ENCODE measurements at places on chromosomes 2 and 18.
A peak's percentile ranks its signal among the peaks of the same experiment; 100 is the strongest.

DNA sequence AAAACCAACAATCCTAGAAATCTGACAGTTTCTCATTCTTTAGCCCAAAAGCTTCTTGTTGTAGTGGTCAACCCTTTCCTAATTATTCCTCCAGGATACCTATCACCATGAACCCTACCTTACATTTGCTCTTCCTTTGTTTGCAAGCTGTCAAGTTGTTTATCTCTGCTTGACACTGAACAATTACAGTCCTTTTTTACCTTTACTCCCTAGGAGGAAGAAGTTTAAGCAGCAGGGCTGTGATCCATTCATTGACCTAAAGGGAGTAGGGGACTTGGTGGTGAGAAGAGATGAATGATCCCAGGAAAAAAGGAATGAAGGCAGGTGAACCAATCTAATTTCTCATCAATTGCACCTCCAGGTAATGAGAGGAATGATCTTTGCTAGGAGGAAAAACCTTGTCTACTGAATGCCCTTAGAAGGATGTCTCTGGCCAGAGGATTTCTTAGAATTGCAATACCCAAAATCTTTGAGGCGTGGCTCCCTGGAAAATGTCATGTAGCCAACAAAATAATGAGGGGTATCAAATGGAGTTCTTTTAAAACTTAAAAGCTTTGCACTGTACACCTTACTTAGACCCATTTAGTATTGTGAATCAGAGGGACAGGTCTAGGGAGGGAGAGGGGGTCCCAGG is 47.7 kb downstream of the MREG start:
- DNase-seq = no peak

GRCh38 chr18:23825978-23826405 is 136.7 kb downstream of the LAMA3 start:
- DNase-seq = peak; percentile 36

GRCh38 chr2:95282458-95282857 is 8.2 kb downstream of the PROM2 start:
- no peak for DNase-seq

- DNase-seq = no peak
Measured at GRCh38 chr2:58428096-58429013, 187.2 kb upstream of the FANCL start.

GRCh38 chr2:237432484-237433092 is 18.6 kb upstream of the COL6A3 start:
- DNase-seq = peak; percentile 99

DNA sequence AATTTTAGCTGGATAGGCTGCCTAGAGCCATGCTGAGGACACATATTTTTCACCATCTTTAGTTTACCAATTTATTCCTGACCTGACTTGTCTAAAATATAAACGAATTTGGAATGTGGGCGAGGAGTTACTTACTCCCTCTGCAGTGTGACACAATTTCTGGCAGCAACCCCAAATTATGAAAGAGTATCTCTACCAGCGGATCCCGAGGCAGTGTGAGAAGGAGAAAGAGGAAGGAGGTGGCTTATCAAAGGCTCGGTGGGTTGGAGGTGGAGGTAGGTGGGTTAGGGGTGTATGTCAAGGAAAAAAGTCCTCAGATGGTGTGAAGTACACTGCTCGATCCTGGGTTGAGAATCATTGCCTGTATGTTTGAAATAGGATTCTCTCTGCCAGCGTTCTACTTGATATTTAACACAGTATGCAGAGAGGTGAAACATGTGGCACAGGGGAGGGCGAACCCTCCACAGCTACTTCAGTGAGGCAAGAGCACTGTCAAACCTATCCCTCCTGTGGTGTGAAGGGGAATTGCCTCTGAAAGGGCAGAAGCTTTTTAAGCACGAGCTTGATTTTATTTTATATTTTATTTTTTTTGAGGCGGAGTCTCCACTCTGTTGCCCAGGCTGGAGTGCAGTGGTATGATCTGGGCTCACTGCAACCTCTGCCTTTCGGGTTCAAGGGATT is 76.0 kb downstream of the RFTN2 start:
- peak; percentile 9 for DNase-seq

DNA sequence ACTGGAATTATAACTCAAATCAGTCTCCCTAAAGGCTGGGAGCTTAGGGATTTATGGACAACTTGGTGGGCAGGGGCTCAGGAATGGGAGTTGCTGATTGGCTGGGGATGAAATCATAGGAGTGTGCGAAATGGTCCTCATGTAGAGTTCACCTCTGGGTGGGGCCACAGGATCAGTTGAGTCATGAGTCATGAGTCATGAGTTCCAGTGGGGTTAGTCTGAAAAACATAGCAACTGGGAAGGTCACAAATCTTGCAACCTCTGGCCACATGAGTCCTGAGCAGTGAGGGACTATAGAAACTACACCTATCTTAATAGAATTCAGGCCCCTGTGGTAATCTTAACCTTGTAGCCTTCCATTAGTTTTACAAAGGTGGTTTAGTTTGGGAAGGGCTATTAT is 383.3 kb downstream of the RBM43 start:
- peak; percentile 58 for DNase-seq

GRCh38 chr2:14220101-14220500 is 412.4 kb upstream of the LRATD1 start:
- peak; percentile 36 for DNase-seq

GRCh38 chr2:140457483-140457882 is 1673.3 kb downstream of the LRP1B start:
- DNase-seq = peak; percentile 20

GRCh38 chr2:110866045-110866444 is 133.7 kb downstream of the ACOXL start:
- no peak for DNase-seq

- DNase-seq = no peak
Measured at GRCh38 chr2:208415255-208415654, 8.7 kb downstream of the PTH2R start.

- DNase-seq = no peak
Measured at GRCh38 chr2:240687045-240687740, 4.5 kb upstream of the AQP12A start.

DNA sequence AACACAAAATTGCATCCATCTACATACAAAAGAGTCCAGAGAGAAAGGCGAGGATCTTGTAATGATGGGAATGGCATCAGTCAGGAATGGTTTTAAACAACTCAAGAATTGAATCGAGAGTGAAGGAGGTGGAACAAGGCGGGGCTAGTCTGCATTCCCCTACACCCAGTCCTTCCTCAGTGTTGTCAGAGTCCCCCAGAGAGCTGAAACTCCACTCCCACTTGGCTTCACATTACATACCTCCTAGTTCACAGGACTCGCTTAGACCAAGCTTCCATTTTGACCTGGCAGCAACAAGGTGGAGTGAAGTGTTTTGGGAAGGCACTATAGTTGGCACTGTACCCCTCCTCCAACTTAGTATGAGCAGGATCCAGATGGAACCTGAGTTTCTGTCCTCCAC is 1273.5 kb upstream of the CRIM1 start:
- DNase-seq = no peak

GRCh38 chr2:76444732-76445131 is 734.0 kb upstream of the GCFC2 start:
- no peak for DNase-seq

- DNase-seq = no peak
Measured at GRCh38 chr18:13894531-13894930, 20.8 kb downstream of the MC2R start.

DNA sequence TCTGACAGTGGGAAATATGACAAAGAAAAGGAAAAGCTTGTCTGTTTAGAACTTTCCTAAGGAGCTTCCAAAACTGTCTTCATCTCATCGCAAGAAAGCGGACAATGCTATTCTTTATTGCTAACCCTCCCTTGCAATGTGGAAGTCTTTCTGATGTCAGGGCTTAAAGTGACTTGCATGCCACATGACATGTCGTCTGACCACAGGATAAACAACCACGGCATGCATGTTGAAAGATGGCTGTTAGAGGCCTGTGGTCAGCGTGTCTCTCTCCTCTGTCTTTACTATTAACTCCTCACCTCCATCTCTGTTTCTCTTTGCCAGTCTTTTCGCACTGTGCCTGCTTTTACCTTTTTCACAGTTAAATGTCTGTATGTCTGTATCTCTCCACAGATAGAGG is 389.8 kb downstream of the LNPK start:
- no peak for DNase-seq

DNA sequence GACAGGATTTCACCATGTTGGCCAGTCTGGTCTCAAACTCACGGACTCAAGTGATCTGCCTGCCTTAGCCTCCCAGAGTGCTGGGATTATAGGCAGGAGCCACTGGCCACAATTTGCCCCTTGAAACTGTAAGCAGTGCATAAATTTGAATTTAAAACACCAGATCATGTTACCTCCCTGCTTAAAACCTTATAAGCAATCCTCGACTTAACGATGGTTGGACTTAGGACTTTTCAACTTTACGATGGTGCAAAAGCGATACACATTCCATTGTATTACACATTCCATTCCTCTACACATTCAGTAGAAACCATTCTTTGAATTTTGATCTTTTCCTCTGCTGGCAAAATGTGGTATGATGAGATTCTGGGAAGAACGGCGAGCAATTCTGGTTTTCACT is 23.2 kb upstream of the EFR3B start:
- no peak for DNase-seq

DNA sequence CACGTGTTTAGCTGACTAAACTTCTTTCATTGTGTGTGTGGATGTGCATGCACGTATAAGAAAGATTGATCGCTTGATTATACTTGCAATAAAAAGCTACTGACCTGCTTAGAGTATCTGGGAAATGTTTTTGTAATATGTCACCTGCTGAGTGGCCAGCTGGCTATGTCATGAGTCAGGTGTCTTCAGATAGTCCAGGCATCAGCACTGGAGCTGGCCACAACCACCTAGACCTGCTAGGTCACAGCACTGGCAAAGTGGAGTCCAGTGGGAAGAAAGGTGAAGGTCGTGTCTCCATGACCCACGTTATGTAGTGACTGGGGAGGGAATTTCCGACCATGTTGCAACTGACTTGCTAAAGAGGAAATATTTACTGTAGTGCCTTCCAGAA is 147.0 kb downstream of the ESCO1 start:
- no peak for DNase-seq

DNA sequence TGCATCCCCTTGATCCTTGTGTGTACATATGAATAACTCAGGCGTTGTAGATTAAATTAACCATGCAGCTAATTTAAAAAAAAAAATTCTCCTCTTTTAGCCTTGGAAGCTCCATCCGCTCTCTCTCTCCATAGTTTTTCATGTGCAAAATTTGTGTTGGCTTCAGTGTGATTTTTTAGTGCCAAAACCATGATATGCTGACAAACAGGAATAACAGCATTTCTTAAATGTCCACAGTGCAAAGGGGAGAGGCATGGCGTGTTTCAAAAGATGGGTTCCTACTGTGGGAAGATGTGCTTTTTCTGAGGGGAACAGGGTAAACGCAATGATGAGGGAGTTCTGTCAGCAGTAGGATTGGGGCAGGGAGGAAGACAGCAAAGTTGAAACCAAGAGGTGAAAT is 247.0 kb downstream of the ICOS start:
- no peak for DNase-seq

DNA sequence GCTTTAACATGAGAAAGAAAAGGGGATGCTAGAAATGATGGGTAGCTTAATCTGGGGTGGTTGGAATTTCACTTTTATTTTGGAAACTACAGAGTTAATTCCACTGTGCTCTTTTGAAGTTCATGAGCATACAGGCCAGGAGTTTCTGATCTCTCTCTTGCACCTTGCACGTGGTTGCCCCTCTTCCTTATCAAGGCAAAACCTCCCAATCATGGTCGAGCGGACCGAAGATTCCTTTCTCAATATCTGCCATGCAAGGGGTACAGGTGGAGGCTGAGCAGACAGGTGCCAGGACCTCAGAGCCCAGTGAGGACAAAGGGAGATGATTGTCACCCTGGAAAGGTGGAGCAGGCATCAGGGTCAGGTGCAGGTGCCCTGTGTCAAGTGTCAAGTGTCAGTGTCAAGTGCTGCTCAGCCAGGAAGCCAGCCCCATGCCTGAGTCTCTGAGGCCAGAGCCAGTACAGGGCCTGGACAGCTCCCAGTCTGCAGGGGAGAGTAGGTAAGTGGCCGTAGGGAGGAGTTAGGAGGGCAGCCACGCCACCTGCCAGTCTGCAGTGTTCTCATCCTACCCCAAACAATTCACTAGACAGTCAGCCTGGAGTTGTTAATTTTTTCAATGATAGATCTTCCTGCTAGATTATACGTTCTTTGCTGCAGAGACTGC is 42.2 kb downstream of the LPIN1 start:
- DNase-seq = no peak

DNA sequence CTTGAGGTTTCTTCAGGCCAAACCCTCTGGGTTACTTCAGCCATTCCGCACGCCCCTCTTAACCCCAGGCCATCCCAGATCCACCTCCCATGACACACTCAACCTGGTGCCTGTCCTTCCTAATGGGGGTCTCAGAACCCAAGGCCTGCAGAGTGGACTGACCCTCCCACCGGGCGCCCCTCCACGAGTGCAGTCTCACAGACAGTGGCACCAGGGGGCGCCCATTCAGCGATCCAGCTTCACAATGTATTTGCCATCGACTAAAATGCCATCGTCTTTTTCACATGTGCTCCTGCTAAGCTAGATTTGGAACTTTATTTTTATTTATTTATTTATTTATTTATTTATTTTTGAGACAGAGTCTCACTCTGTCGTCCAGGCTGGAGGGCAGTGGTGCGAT is 38.5 kb downstream of the INPP5D start:
- DNase-seq = peak; percentile 14
